ENCODE measurements at places on chromosomes 13 and 19. TPM values are rescaled to one million over a fixed set of nuclear protein-coding genes. Genes with fewer than 3 reads are reported as not detected.

MCF2L gene
- under 0.01 TPM for total RNA-seq

TEKTIP1 gene
- not detected for total RNA-seq

ZSCAN5B gene
- not detected for total RNA-seq

NKPD1 gene
- total RNA-seq = 0.65 TPM

NLRP5 gene
- total RNA-seq = not detected

ACP7 gene
- total RNA-seq = not detected

DHDH gene
- not detected for total RNA-seq

WDR88 gene
- not detected for total RNA-seq

PRRG2 gene
- total RNA-seq = 8.5 TPM

KLK1 gene
- total RNA-seq = not detected

ZNF99 gene
- not detected for total RNA-seq

CRB3 gene
- total RNA-seq = not detected

CGB1 gene
- not detected for total RNA-seq

SOHLH2 gene
- 0.19 TPM for total RNA-seq

GIPC3 gene
- total RNA-seq = 1.1 TPM
